ENCODE measurements at places on chromosomes 4 and X. TPM values are rescaled to one million over a fixed set of nuclear protein-coding genes. Genes with fewer than 3 reads are reported as not detected.
A peak's percentile ranks its signal among the peaks of the same experiment; 100 is the strongest.

Gene HTN1
- total RNA-seq, result not detected

Gene SLC9A7
- 18.4 TPM for total RNA-seq

Gene TMEM35A
- 3.9 TPM for total RNA-seq

Gene RTL9
- 0.07 TPM for total RNA-seq

Gene MAGEA2B
- total RNA-seq, result 13.7 TPM

Gene NDNF
- 2.4 TPM for total RNA-seq

DNA sequence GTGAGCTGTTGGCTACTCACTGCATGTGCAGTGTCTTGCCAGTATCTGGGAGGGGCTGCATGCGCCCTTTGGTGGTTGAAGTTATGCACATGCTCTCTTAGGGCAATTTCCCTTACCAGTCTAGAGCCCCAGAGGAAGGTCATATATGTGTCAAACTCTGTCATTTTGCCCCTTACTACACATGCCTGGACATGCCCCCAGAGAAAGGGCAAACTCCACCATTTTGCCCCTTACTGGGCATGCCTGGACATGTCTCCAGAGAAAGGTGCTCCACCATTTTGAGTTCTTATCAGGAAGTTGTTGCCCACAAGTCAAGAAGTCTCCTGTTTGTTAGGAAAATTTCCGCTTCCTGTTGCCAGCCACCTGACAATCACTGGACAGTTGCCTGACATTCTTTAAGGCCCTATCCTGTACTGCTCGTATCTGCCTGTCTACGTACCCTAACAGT, 56.4 kb upstream of the PLAC8 start:
- no peaks in the 10 kb centered on the region for H3K4me1 ChIP-seq
- peaks cover 23% of the 10 kb centered on the region for H3K36me3 ChIP-seq
- no peak overlapping the region for H3K27ac ChIP-seq
- H3K4me3 ChIP-seq, result no peak overlapping the region

DNA sequence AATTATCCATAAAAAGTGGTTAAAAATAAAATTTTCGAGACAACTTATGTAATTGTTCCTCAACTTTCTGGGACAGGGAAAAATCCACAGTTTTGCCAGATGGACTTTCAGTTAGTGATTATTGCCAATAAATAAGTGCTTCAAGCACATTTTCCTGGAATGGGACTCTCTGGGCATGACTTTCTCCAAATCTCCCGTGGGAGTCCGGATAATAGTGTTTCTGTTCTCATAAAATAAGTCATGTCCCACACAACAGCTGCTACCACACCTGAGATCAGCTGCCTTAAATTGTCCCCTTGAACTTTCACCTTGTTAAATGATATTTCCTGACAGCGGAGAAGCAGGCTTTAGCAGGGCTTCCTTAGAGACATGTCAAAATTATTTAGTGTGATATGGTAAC, 133.4 kb upstream of the NAP1L5 start:
- DNase-seq, result no peak
- no peak overlapping the region for H3K4me3 ChIP-seq
- H3K36me3 ChIP-seq, result 0 out of 2 replicates have a peak, but pooled peaks cover 3% of the 10 kb centered on the region
- no peaks in the 10 kb centered on the region for H3K4me1 ChIP-seq

- no peaks in the 10 kb centered on the region for H3K36me3 ChIP-seq
- no peak overlapping the region for H3K4me3 ChIP-seq
- no peak for DNase-seq
- H3K27ac ChIP-seq, result no peak overlapping the region
Observed at GRCh38 chrX:34371754-34372153, 239.6 kb upstream of the FAM47A start.

DNA sequence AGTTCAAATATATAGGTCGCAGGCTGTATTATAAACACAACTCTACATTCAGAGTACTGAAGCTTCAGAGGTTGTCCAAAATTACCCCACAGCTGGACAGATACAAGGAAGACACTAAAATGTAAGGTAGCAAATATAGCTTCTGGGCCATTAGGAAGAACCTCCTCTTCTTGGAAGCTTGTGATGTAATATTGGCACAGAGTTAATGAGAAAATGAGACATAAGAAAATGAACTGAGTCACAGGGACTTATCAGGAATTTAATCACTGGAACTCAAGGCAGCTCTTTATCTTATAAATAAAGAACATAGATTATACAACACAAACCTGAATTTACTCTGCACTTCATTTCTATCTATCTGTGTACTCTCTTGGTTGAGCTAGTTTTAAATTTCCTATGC, 344.7 kb downstream of the PCDH10 start:
- no peak for DNase-seq
- no peaks in the 10 kb centered on the region for H3K4me1 ChIP-seq
- no peak overlapping the region for H3K27ac ChIP-seq
- no peak overlapping the region for H3K4me3 ChIP-seq
- H3K36me3 ChIP-seq, result no peaks in the 10 kb centered on the region
- H3K27me3 ChIP-seq, result no peaks in the 10 kb centered on the region

GRCh38 chrX:39653691-39654090, 444.1 kb downstream of the BCOR start:
- H3K27ac ChIP-seq, result peak overlapping the region; percentile 95
- peaks cover 44% of the 10 kb centered on the region for H3K4me1 ChIP-seq
- DNase-seq, result peak; percentile 17
- no peaks in the 10 kb centered on the region for H3K36me3 ChIP-seq
- H3K27me3 ChIP-seq, result no peaks in the 10 kb centered on the region

- H3K27ac ChIP-seq, result no peak overlapping the region
- H3K36me3 ChIP-seq, result no peaks in the 10 kb centered on the region
- no peaks in the 10 kb centered on the region for H3K27me3 ChIP-seq
- no peak overlapping the region for H3K4me3 ChIP-seq
Observed at GRCh38 chr4:181365671-181366070, 877.5 kb upstream of the TENM3 start.

- DNase-seq, result no peak
- no peaks in the 10 kb centered on the region for H3K27me3 ChIP-seq
- H3K4me1 ChIP-seq, result no peaks in the 10 kb centered on the region
- no peaks in the 10 kb centered on the region for H3K36me3 ChIP-seq
- H3K4me3 ChIP-seq, result no peak overlapping the region
- H3K27ac ChIP-seq, result no peak overlapping the region
Observed at GRCh38 chr4:111689214-111689613, 456.0 kb upstream of the FAM241A start.

- peak overlapping the region; percentile 92 for H3K4me3 ChIP-seq
- no peak for DNase-seq
- peaks cover 4% of the 10 kb centered on the region for H3K36me3 ChIP-seq
Observed at GRCh38 chrX:123731258-123731986, 1.4 kb downstream of the THOC2 start.

DNA sequence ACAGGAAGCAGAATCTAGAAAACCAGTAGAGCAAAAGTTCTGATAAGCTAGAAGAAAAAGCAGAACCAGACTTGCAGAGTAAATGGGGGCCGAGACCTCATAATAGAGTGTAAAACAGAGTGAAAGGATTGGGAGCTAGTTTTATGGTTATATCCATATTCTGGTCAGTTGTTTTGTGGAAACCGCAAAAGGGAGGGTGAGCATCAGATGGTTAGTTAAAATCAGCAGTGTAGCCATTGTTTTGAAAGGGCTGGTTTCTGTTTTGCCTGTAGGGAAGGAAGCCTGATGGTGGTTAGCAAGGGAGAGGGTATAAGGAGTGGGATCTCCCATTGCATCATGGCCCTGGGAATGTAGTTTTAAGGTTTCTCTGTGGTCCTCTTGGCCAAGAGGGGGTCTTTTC, 17.2 kb upstream of the CCNI start:
- no peak for DNase-seq
- no peaks in the 10 kb centered on the region for H3K27me3 ChIP-seq
- no peaks in the 10 kb centered on the region for H3K36me3 ChIP-seq
- no peak overlapping the region for H3K27ac ChIP-seq

DNA sequence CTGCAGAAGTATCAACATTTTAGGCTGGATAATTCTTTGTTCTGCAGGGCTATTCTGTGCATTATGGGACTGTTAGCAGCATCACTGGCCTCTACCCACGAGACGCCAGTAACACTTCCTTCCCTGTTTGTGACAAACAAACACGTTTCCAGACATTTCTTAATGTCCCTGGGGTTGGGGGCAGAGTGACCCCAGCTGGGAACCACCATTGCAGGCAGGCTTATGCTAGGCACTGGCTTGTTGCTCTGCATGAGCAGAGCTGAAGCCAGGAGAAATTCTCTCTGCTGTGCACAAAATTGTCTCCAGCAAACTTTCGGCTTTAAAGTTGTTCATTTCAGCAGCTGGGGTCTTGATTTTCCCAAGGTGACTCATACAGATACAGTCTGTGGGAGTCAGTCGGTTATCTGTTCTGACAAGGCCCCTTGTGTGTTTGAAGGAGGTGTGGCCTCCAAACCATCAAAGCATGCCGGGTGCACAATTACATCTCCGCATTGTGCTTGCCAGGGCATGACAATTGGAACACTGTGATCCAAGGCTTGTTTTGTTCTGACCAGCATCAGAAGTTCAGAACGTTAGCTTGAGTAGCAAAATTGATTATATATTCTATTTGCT, 156.4 kb upstream of the BOD1L1 start:
- no peak overlapping the region for H3K27ac ChIP-seq
- H3K4me3 ChIP-seq, result no peak overlapping the region
- no peaks in the 10 kb centered on the region for H3K4me1 ChIP-seq
- no peaks in the 10 kb centered on the region for H3K36me3 ChIP-seq
- no peak for DNase-seq

DNA sequence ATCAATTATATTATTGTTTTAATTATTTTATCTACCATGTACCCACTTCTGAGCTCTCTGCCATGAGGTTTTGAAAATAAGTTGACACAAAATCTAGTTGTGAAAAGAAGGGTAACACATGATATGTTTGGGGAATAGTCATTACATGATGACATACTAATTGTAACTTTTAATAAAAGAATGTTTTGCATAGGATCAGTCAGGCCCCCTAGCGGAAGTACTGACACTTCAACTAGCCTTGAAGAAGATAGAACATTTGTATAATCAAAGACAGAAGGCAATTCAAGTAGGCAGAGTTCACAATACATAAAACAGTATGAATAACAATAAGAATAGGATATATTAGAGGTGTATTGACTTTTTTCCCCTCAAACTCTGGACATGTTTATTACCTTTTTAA, 1191.0 kb upstream of the AGA start:
- no peak for DNase-seq
- no peak overlapping the region for H3K4me3 ChIP-seq
- no peaks in the 10 kb centered on the region for H3K27me3 ChIP-seq
- H3K27ac ChIP-seq, result no peak overlapping the region
- no peaks in the 10 kb centered on the region for H3K4me1 ChIP-seq

DNA sequence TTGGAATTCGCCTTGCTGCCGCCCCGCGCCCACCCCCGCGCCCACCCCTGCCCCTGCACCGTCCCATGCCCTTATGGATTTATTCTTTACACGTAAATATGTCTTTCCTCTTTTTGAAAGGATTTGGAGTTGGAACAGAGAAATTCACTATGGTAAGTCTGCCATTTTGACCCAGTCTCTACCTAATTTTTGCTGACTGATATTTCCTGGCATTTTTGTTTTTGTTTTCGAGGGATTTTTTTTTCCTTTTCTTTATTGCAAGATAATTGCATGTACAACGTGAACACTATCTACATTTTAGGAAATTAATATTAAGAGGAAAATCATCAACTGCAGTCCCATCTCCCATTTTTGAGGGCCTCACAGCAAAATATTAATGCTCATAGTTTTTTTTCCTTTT, 468 bp upstream of the SPIN2B start:
- no peak for DNase-seq
- peak overlapping the region; percentile 80 for H3K4me3 ChIP-seq
- no peaks in the 10 kb centered on the region for H3K27me3 ChIP-seq
- peak overlapping the region; percentile 76 for H3K27ac ChIP-seq
- H3K4me1 ChIP-seq, result peaks cover 10% of the 10 kb centered on the region

DNA sequence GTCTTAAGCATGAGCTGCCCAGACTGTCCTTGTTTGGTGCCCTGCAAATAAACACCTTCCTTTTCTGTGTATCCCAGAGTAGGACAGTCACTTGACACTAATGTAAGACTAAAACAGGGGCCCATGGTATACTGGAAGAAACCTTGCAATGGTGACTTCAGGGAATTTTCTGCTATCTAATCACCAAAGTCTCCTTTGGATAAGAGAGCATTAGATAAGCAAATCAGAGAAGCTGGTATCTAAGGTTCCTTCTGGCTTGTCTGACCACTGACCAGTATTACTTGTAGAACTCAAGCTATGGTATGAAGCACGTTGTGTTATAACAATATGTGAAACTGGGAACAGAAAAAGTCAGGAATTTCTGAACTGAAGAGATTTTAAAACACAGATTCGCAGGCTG, 173.9 kb downstream of the COL25A1 start:
- no peak overlapping the region for H3K4me3 ChIP-seq
- H3K36me3 ChIP-seq, result no peaks in the 10 kb centered on the region
- H3K4me1 ChIP-seq, result peaks cover 19% of the 10 kb centered on the region

GRCh38 chr4:1194010-1194900, 21.9 kb upstream of the SPON2 start:
- H3K27me3 ChIP-seq, result peaks cover 4% of the 10 kb centered on the region
- peak; percentile 36 for DNase-seq
- no peaks in the 10 kb centered on the region for H3K36me3 ChIP-seq
- no peaks in the 10 kb centered on the region for H3K4me1 ChIP-seq

GRCh38 chrX:49165901-49166881, 3.6 kb downstream of the MAGIX start:
- peak; percentile 89 for DNase-seq
- peak overlapping the region; percentile 66 for H3K4me3 ChIP-seq
- 0 out of 2 replicates have a peak overlapping the region, but pooled peaks have one; percentile 58 for H3K27ac ChIP-seq
- peaks cover 13% of the 10 kb centered on the region for H3K4me1 ChIP-seq

DNA sequence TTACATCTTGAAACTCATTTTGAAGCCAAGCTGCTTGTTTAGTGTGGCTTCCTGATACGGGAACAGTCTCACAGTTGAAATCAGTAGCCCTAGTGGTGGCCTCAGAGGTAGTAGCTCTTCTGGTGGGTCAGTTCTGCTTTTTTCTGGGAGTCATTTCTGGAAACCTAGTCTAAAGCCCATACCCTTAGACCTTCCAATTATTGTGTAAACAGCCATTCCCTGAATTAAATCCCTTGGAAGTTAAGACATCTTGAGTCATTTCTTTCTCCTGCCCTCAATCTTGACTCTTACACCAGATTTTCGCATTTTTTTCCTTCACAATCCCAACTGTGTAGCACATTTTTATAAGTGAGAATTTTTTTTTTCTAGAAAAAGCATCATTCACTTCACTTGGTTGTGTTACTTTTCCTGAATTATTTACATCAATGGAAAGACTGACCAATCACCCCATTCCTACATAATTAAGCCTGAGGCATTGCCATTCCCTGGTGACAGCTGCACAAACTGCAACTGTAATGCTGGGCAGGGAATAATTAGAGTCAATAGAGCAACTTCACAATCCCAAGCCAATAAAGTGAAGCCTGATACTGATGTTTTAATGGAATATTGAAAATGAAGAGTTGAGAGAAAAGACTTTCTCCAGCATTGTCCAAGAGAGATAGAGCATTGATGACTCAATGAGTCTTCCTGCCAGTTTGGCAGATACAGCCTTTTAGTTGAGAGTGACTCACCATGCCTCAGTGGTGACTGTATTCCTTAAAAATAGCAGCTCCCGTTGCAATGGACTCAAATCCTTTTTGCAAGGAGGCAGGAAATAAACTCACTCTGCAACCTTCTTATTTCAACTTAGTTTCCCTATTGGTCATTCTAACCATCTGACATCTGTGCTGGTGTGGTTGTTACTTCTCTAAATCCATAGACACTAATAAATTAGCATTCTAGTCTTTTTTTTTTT, 13.0 kb upstream of the SEPSECS start:
- H3K36me3 ChIP-seq, result no peaks in the 10 kb centered on the region
- H3K27ac ChIP-seq, result no peak overlapping the region
- H3K27me3 ChIP-seq, result no peaks in the 10 kb centered on the region
- DNase-seq, result no peak
- H3K4me3 ChIP-seq, result no peak overlapping the region
- no peaks in the 10 kb centered on the region for H3K4me1 ChIP-seq

GRCh38 chrX:150983521-150984168, 510 bp downstream of the HMGB3 start:
- no peak overlapping the region for H3K4me3 ChIP-seq
- peaks cover 8% of the 10 kb centered on the region for H3K27me3 ChIP-seq
- H3K27ac ChIP-seq, result no peak overlapping the region
- peaks cover 34% of the 10 kb centered on the region for H3K36me3 ChIP-seq
- peaks cover 27% of the 10 kb centered on the region for H3K4me1 ChIP-seq

Data from WTC11 (cell line).